ENCODE measurements at places on chromosomes 7 and 10.

- DNase-seq, result no peak
Observed at GRCh38 chr10:116536810-116537209, 8.9 kb upstream of the PNLIP start.

- no peak for DNase-seq
Observed at GRCh38 chr10:101838416-101838970, 5.1 kb downstream of the KCNIP2 start.

- DNase-seq, result no peak
Observed at GRCh38 chr10:34537629-34538231, 277.4 kb downstream of the PARD3 start.

GRCh38 chr10:16943295-16944285, 126.4 kb upstream of the RSU1 start:
- no peak for DNase-seq

GRCh38 chr7:148912758-148913541, 28.9 kb upstream of the EZH2 start:
- DNase-seq, result peak; percentile 41

- no peak for DNase-seq
Observed at GRCh38 chr10:94645285-94645684, 38.2 kb upstream of the CYP2C18 start.

GRCh38 chr7:107564553-107565298, 955 bp downstream of the DUS4L start:
- DNase-seq, result no peak

GRCh38 chr10:49519717-49520116, 19.2 kb downstream of the ERCC6 start:
- DNase-seq, result no peak

DNA sequence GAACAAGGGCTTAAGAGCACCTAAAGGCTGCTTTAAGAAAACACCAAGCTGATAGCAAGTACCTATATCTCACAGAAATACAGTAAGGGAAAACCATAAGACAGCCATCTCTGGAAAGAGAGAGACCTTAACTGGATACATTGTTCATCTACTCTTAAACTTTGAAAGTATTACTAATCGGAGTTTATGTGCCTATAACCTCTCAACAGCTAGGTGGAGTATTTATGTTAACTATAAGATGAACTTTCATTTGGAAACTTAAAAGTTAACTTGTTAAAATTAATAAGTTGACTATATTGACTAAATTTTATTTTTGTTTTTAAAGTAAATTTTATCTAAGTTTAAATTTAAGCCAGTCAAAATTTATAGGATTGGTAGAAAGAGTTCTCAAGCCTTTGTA, 90.6 kb downstream of the USP6NL start:
- DNase-seq, result no peak

- no peak for DNase-seq
Observed at GRCh38 chr10:131750973-131751826, 149.6 kb upstream of the PPP2R2D start.
